Psoas muscle (tissue), 8 donors: ENCODE measurements at places on chromosomes 2 and 18.
A peak's percentile ranks its signal among the peaks of the same experiment; 100 is the strongest.

DNA sequence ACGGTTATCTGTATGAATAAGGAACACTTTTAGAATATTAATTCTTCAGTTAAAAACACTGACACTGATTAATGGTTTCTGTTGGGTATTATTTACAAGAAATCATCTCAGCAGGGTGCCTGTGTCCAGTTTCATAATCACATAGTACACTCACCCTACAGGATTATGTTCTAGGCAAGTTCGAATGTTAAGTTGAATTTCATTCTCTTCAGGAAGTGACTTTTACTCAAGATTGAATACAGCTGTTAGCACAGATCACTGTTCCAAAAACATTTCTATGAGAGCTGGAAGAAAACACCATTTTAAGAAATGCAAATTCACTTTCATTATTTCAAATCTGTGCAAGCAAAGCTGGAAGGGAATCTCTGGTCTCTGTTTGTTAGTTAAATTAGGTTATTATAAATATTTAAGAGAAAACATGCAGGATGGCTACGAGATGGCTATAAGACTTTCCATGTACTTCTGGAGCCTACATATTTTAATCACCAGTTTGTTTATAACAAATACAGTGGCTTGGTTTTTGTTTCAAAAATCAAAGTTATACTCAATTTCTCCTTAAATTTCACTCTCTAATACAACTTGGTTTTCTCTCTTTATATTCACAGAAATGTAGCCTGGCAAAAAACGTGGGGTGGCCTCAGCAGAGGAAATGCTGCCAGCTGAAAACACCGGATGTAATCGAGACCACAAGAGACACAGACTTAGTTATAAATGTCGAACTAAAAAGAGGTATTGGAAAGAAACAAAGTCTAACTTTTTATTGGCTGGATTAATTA is 65.8 kb downstream of the RBMS1 start:
- DNase-seq, result no peak

GRCh38 chr2:152646264-152646663 is 71.0 kb downstream of the PRPF40A start:
- no peak for DNase-seq

GRCh38 chr2:160742667-160743066 is 249.1 kb upstream of the RBMS1 start:
- DNase-seq, result peak; percentile 11

- no peak for DNase-seq
Observed at GRCh38 chr18:56575819-56576663, 62.4 kb downstream of the TXNL1 start.

- DNase-seq, result no peak
Observed at GRCh38 chr2:189952536-189953109, 109.9 kb downstream of the MSTN start.

- DNase-seq, result peak; percentile 24
Observed at GRCh38 chr2:39468579-39469451, 31.7 kb upstream of the MAP4K3 start.

DNA sequence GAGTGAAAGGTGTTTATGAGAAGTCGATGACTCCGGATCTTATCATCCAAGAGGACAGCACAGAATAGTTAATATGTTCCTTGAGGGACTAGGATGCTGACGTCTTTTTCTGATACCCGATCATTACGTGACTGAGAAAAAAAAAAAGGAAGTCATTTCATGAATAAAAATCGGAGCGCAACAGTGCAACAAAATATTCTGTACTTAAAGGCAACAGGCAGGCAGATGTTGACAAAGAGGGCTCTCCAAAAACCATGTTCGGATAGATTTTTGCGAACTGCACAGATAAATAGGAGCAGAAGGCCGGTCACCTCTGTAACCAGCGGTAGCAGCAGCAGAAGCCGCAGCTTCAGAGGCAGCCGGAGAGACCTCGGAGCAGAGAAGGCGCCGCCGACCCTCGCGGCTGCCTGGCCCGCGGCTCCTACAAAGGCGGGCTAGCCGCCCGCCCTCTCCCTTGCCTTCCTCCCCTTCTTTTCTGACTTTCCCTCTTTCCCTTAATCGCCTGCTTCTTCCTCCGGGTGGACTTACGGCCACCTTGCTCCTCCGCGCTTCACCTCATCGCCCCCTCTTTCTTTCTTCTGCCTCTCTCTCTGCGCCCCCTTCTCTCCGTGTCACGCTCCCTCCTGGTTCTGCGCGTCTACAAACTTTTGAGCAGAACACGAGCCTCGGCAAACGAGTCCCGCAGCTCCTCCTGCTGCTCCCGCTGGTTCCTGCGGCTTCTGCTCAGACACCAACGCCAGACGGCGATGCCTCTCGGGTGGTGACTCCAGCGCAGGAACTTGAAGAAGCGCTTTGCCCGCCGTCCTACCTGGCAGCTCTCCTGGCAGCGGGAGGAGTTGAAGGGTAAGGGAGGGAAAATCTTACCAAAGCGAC is at the start of gene ADCYAP1:
Gene ADCYAP1 (plus strand): TSS at position 654 of the 873 bp plus-strand sequence. CDS start 516 bp downstream, outside the sequence.
- DNase-seq, result no peak

DNA sequence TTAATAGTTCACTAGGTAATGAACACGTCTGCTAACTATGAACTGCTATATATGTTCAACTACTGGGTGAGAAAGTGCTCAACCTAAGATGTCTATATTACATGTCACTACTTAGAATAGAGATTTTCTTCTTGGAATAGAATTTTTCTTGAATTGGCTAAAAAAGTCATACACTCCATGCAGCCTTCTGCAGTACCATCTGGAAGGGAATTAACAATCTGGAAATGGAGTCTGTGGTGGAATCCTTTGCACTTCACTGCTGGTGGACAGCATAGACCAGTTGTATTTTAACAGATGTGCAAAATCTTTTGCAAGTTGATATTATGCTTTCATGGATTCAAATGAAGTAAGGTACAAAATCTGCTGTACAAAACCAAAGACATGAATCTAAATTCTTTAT is 799.6 kb downstream of the KCNJ3 start:
- DNase-seq, result no peak

DNA sequence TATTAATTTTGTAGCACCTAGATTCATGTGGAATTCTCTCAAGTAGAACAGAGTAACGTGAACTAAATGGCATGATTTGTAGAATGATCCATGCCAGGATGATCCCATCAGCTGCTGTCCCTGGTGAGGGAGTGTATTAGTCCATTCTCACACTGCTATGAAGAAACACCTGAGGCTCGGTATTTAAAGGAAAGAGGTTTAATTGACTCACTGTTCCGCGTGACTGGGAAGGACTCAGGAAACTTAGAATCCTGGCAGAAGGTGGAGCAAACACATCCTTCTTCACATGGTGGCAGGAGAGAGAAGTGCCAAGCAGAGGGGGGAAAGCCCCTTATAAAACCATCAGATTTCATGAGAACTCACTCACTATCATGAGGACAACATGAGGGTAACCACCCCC is 312.6 kb downstream of the PTPRM start:
- DNase-seq, result no peak

GRCh38 chr2:225112362-225113126 is 70.3 kb upstream of the DOCK10 start:
- peak; percentile 42 for DNase-seq

DNA sequence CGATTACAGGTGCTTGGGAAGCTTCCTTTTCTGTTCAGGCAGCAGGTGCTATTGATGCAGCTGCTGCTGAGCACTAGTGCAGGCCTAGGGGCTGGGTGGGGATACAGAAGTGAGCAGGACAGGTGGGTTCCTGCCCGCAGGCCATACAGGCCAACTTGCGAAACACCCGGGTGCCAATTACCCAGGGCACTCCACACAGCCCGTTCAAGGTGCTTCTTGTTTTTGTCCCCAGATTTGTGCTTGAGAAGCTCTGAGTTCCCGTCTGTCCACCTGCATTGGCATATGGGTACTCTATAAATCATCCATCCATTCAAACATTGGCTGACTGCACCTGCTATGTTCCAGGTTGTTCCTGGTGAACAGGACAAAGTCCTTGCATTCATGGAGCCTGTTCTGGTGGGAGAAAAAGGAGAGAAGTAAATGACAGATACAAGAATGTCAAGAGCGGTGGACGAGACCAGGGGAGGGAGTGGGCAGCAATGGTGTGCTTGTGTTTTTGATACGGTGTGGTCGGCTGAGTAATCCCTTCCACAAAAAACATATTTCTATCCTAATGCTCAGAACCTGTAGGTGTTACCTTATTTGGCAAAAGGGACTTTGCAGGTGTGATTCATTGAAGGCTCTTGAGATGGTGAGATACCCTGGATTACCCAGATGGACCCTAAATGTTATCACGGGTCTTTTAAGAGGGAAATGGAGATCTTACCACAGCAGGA is 31.4 kb downstream of the SH3BP4 start:
- peak; percentile 16 for DNase-seq

DNA sequence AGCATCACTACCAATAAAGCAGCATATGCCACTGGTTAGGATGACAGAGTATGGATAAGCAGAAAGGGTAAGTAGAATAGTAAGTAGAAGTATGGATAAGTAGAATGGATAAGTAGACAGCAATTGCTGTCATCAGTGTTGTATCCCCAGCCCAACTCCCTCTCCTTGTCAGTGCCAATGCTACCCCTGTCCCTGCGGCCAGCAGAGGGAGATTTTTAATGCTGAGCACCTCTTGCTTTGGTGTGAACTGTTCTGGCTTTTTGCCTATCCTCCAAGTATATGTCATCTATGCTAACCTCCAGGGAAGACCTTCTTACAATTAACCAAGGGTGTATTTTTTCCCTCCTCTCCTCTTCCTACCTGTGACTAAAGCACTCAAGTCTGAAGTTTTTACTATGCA is 136.7 kb upstream of the SPHKAP start:
- DNase-seq, result no peak

DNA sequence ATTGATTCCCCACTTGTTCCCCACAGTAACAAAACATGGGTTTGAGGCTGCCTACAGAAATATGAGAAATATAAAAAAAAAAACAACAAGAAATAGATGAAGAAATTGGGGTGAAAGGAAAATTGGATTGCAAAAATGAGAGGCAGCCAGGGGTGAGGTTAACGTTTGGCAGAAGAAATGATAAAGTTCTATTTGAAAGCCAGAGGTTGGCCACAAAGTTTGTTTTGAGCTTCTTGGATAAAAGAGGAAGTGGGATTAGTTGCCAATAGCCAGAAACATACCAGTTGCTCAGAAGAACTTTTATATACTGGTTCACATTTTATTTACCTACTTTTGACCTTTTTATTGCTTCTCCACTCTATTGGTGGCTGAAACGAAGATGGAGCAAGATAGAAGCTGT is 67.5 kb downstream of the FASTKD2 start:
- DNase-seq, result no peak

- DNase-seq, result no peak
Observed at GRCh38 chr2:124560592-124561112, 535.6 kb downstream of the CNTNAP5 start.

GRCh38 chr2:171389325-171389724 is 44.5 kb downstream of the METTL8 start:
- no peak for DNase-seq

GRCh38 chr2:136209561-136210454 is 91.9 kb upstream of the CXCR4 start:
- no peak for DNase-seq

DNA sequence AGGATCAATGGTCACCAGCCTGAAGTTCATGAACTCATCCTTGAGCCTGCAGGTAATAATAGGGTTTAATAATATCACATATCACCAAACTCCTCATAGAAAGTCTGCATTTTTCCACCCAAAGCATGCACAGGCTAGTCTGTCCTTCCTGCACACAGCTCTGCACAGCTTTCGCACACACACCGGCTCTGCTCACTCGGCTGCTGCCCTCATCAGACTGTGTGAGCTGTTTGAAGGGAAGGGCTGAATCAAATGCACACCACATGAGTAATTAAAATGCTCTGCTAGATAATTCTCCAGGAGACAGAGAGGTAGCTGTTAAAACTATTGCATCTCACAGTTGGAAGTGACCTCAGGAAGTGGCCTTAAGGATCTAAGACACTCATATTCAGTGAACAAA is 108.4 kb upstream of the YPEL5 start:
- DNase-seq, result no peak

DNA sequence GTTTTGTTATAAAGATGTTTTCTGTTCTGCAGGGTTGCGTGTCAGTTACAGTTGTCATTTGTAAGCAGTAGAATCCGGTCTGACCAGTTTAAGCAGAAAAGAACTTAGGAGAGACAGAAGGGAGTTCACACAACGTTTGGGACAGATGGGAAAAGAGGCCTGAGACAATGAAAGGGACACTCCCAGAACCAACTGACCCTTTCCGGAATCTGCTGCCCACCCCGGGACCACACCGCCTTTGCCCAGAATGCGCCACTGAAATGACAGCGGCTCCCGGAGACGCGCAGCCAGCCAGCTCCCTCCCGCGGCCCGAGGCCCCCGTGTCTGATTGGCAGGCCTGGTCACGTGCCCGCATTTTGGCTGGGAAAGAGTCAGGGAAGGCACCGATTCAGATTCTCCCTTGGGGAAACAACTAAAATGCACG is 244.6 kb downstream of the BCL2 start:
- peak; percentile 79 for DNase-seq

GRCh38 chr2:33782395-33783230 is 183.5 kb upstream of the FAM98A start:
- no peak for DNase-seq

DNA sequence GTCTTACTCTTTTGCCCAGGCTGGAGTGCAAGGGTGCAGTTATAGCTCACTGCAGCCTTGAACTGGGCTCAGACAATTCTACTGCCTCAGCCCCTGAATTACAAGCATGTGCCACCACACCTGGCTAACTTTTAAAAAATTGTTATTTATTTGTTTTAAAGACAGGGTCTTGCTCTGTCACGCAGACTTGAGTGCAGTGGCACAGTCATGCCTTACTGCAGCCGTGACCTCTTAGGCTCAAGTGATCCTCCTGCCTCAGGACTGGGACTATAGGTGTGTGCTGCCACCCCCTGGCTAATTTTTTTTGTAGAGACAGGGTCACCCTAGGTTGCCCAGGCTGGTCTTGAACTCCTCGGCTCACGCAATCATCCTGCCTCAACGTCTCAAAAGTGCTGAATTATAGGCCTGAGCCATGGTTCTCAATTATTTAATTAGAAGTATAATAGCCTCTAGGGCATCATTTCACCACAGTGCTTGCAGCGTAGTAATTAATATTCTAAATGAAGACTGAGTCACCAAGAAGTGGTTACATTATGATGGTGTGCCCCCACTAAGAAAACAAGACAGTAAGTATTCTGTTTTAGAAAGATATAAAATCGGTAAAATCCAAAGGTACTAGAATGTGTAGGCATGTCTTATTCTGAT is 69.6 kb downstream of the EML4 start:
- DNase-seq, result no peak
